ENCODE measurements at places on chromosomes 4 and X. TPM values are rescaled to one million over a fixed set of nuclear protein-coding genes. Genes with fewer than 3 reads are reported as not detected.

- DNase-seq: no peak
Observed at GRCh38 chr4:99436462-99436861, 1.3 kb upstream of the ADH7 start.

GRIA3 gene
- total RNA-seq: 6.3 TPM

- no peak for DNase-seq
Observed at GRCh38 chr4:95289028-95289634, 259.6 kb downstream of the UNC5C start.

GRCh38 chr4:24236532-24236931 lies 346.7 kb upstream of the PPARGC1A start:
- no peak for DNase-seq

DNA sequence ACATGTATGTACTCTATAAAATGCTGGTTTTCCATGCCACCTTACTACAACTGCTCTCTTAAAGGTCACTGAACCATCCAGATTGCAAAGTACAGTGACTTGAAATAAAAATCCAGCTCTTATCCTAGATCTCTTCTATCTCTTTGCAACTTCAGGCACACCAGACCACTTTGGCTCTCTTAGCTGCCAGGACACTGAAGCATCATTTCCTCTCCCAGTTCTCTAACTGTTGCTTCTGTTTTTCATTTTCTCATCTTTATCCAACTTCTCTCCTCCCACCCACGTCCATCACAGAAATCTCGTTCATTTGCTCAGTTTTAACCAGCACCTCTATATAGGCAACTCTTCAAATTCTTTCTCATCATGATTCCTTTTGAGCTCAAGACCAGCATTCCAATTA lies 74.3 kb downstream of the METTL14 start:
- no peak for DNase-seq

DNA sequence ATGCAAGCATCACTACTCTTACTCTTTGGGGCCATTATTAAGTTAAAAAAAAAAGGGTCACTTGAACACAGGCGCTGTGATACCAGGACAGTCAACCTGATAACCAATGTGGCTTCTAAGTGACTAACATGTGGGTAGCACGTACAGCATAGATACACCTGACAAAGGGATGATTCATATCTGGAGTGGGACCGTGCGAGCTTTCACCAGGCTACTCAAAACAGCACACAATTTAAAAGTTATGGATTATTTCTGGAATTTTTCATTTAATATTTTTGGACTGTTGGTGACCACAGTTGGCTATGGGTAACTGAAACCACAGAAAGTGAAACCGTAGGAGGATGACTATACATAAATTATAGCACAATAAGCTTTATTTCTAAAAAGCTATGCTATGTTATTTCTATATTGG lies 113.8 kb upstream of the STIM2 start:
- DNase-seq: no peak
